ENCODE measurements at places on chromosomes 12 and 14.
A peak's percentile ranks its signal among the peaks of the same experiment; 100 is the strongest.

DNA sequence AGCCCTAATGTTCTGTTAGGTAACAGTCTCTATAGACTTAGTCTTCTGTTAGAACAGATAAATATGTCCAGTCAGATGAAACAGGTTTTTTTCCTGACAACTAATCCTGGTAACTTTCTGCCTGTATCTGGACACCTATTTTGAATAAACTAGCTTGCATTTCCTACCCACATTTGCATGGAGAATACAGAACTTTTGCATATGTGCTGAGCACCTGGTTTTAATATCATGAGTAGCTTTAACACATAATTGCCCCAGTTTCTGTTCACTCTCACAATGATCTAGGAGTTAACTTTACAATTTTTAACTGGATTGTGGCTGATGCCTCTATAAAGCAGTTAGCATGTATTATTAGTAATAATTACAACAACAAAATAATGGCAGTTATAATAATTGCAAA is 111.7 kb downstream of the KTN1 start:
- no peak for DNase-seq

DNA sequence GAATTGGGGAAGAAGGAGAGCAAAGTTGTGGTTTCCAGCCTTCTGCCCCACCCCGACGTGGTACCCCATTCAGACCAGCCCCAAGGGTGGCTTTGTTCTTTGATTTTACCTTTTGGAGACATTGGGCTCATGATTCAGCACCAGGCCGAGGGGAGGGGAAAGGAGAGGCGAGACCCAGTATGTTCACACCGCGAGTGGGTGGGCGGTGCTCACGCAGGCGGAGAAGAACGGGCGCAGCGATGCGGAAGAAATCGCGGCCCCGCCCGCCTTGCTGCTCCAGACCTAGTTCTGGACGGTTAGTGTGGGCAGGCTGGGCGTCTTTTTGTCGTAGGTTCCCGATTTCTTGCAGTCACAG is 963 bp downstream of the ATL1 start:
- no peak for DNase-seq

DNA sequence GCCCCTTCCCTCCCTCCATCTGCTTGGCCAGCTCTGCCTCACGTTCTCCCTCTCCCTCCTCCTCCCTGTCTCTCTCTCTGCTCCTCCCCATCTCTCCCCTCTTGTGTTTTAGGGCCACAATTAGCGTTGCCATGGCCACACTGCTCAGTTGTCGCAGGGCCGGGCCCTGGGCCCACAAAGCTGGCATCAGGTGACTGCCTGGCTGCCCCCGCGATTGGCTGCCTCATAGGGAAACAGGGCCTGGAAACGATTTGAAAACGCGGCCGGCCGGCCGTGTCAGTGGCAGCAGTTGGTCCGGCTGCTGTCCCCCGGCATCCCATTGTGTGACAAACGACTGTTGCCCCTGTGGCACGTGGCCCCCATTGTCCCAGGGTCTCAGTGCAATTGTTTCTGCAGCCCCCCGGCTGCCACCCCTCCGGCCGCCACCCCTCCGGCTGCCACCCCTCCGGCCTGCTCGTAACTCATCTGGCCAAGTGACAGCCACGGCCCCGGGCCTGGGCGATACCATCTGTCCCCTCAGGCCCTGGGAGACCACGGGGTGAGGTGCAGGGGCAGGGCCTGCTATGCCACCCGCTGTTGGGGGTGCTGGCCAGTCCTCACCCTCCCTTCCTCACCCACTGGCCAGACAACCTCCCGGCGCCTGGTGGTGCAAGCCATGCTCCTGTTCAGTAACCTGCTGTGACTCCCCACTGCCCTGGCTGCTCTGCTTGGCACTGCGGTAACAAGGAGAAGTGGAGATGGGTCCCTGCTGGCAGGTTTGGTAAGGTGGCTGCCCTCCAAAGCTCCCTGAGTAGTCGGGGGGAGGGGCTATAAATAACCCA is 17.4 kb downstream of the FOXN4 start:
- DNase-seq, result no peak

DNA sequence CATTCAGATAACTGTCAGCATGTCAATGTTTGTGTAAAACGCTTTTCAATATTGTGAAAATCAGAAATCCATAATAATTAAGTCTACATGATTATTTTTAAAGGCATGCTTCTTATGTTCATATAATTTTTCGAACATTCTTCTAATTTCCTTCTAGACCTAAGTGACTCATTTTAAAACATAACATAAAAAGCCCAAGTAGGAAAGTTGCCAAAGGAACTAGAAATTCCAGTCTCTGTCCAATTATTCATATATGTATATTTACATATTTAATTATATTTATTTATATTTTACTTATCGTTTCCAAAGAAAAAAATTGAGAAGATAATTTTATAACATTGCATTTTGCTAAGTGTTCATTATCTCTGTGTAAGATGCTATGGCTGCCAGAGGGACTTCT is 110.4 kb downstream of the TMTC1 start:
- no peak for DNase-seq

- no peak for DNase-seq
Observed at GRCh38 chr14:22384167-22384549, 204.9 kb downstream of the DAD1 start.

DNA sequence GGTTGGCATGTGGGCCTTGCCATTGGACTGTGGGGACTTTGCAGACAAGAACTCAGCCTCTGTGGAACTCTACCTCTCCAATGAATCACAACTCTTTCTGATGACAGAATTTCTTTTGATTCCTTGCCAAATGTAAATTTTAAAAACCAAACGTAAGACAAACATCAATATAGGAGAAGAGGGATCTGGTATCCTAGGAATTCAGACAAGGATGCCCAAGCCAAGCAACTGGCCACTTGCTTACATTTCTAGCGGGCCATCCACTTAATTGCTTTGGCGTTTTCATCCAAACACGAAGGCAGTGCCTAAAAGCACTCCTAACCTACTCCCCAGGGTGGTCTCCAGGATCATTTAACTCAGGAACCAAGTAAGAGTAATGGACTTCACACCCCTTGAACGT is 23.4 kb upstream of the RAB35 start:
- no peak for DNase-seq

- DNase-seq, result peak; percentile 9
Observed at GRCh38 chr14:85516239-85517113, 13.5 kb upstream of the FLRT2 start.

GRCh38 chr14:105173901-105174894 is 5.6 kb upstream of the JAG2 start:
- DNase-seq, result no peak
